GM03348 (cell line): ENCODE measurements at places on chromosomes 12 and 14.

DNA sequence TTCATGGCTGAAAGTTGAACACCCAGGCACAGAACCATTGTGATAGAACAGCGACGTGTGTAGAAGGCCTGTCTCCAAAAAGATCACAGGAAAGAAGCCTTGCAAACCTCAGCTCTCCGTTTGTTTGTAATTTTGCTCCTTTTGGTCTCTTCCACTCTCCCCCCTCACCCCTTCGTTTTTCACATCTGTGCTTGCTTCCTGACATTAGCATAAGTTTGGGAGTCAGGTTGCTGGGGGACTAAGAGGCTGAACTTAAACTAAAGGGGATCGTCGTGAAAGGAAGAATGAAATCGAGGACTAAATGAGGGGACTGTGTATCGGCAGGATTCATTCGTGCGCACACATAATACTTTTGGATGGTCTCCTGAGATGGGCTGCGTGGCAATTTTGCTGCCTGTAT, 200.6 kb downstream of the BCAT1 start:
- DNase-seq: no peak

DNA sequence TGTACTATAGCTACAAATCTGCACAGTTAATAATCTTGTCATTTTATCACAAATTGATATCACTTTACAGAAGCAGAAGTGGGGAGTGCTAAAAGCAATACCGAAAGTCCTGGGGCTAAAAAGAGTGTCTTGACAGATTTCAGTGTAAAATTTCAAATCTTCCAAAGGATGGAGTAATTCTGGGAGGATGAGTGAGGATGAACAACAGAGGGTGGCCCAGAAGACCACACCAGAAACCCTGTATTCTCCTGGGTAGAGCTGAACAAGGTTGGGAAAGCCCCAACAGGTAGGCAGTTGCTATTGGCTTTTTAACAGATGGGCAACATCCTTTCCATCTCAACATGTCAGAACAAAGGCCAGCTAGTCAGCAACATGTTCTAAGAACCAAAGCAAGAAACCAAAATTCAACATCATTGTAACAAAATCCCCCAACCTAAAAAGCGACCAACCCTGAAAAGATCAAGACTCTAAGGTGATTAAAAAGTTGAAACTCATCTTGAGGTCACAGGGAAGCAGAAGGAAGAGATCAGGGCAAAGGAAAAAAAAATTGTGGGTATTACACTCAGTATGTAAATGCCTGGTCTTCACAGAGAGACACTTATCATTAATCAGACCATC, 38.8 kb downstream of the CBX5 start:
- no peak for DNase-seq

GRCh38 chr12:26460361-26460760, 265.0 kb downstream of the SSPN start:
- no peak for DNase-seq

GRCh38 chr12:64186789-64187188, 35.3 kb downstream of the KICS2 start:
- no peak for DNase-seq

DNA sequence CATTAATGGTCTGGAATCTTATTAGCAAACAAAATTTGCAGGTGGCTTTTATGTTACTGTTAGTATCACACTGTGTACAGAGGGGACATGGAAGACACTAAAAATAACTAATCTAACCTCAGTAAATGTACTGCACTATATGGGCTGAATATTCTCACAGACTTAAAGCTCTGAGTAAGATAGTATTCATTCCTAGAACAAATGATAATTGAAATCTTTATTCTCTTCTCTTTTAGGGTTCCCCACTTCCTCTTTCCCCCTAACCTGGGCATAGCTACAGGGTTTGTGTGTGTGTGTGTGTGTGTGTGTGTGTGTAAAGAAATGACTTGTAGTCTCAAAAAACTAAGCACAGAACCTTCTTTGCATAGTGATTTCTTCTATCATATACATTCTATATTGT, 21.4 kb upstream of the HECTD1 start:
- no peak for DNase-seq
